Uterus (tissue), 4 donors: ENCODE measurements at places on chromosomes 12 and 14. TPM values are rescaled to one million over a fixed set of nuclear protein-coding genes. Genes with fewer than 3 reads are reported as not detected.

GRCh38 chr12:132182711-132183365 lies 38.6 kb downstream of the NOC4L start:
- H3K4me1 ChIP-seq, result no peaks in the 10 kb centered on the region
- no peak overlapping the region for H3K4me3 ChIP-seq
- H3K27me3 ChIP-seq, result peaks cover 10% of the 10 kb centered on the region
- DNase-seq, result no peak
- no peak overlapping the region for H3K27ac ChIP-seq

- H3K36me3 ChIP-seq, result no peaks in the 10 kb centered on the region
- H3K27me3 ChIP-seq, result no peaks in the 10 kb centered on the region
- H3K4me3 ChIP-seq, result no peak overlapping the region
These were observed 97.2 kb upstream of the SLC24A4 start for GRCh38 chr14:92225731-92226130.

DNA sequence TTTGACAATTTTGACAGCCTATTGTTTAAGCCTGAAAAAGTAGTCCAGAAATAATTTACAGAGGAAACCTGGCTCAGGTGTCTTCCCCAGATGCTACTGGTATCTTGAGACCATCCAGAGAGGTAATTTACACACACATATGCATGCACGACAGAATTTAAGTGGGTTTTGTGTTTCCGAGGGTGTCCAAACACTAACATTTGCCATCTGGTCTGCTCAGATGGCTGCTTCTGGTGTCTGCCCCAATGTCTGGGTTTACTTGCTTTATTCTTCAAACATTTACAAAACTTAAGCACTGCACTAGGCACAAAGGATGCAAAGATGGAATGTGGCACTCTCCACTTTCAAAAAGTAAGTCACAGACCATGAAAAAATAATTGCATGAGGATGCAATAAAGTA lies 226.6 kb upstream of the EGLN3 start:
- DNase-seq, result no peak
- H3K4me3 ChIP-seq, result no peak overlapping the region
- no peaks in the 10 kb centered on the region for H3K36me3 ChIP-seq
- no peaks in the 10 kb centered on the region for H3K27me3 ChIP-seq
- H3K27ac ChIP-seq, result no peak overlapping the region

DNA sequence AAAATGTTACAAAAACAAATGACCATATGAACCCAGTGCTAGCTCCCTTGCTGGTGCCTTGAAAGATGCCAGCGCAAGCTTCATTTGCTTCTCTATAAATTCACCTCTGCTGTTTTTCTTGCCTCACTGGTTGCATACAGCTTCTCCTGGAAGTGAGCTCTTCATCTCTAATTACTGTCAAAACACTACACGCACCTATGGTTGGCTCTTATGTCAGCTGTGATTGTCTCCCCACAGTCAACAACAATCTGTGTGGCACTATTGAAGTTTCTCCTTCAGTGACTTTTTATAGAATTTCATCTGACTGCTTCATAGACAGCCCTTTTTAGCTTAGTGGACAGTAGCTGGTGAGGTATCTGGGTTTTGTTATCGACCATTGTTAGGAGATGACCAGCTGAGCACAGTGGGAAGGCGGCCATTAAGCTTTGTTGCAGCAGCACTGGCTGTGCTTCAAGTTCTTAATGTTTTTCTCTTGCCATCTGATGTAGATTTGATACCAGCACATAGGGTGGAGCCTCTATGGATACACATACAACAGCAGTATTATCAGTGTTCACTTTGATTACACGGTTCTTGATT lies 131.8 kb downstream of the KITLG start:
- H3K36me3 ChIP-seq, result no peaks in the 10 kb centered on the region
- H3K27ac ChIP-seq, result no peak overlapping the region
- no peak overlapping the region for H3K4me3 ChIP-seq

GRCh38 chr12:92973614-92974013 lies 44.5 kb upstream of the EEA1 start:
- DNase-seq, result no peak
- no peak overlapping the region for H3K27ac ChIP-seq
- H3K27me3 ChIP-seq, result no peaks in the 10 kb centered on the region
- no peaks in the 10 kb centered on the region for H3K36me3 ChIP-seq

GRCh38 chr14:68819260-68819691 lies 26.4 kb upstream of the ZFP36L1 start:
- H3K27ac ChIP-seq, result peak overlapping the region; percentile 99

DNA sequence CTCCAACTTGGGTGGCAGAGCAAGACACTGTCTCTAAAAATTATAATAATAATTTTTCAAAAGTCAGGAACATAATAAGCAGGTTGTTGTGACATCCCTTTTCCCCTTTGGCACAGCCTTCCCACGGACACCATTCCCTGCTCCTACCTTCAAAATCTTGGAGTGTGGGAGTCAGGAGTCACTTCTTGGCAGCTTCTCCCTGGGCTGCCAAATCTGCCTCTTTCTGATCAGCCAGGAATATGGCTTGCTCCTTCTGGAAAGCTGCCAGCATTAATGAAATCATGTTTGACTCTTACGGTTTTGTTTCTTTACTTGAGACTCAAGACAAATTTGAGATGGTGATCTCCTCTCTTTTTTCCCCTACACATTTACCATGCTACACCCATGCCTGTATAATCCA lies 391.4 kb upstream of the SYT1 start:
- H3K36me3 ChIP-seq, result no peaks in the 10 kb centered on the region
- H3K27me3 ChIP-seq, result no peaks in the 10 kb centered on the region
- no peak overlapping the region for H3K4me3 ChIP-seq
- DNase-seq, result no peak
- H3K27ac ChIP-seq, result no peak overlapping the region
- H3K4me1 ChIP-seq, result no peaks in the 10 kb centered on the region

DNA sequence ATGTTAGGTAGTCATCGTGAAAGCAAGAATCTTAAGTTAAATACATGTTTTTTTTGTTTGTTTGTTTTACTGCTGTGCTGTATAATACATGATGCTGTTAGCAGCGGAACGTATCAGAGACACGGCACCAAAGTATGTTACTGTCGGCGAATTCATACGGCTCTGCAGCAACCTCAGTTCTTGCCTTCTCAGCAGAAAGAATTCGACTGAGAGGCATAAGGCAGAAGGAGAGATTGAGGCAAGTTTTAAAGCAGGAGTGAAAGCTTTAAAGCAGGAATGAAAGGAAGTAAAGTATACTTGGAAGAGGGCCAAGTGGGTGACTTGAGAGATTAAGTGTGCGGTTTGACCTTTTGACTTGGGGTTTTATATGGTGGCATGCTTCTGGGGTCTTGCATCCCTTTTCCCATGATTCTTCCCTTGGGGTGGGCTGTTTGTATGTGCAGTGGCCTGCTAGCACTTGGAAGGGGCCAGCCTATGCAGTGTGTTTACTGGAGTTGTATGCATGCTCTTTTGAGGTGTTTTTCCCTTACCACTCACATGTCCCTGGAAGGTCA lies 23.7 kb downstream of the LEMD3 start:
- no peak overlapping the region for H3K27ac ChIP-seq
- DNase-seq, result no peak
- no peaks in the 10 kb centered on the region for H3K27me3 ChIP-seq

GRCh38 chr12:51441583-51441982 lies 17.0 kb downstream of the SLC4A8 start:
- H3K27me3 ChIP-seq, result no peaks in the 10 kb centered on the region
- H3K4me3 ChIP-seq, result no peak overlapping the region
- H3K4me1 ChIP-seq, result no peaks in the 10 kb centered on the region
- no peaks in the 10 kb centered on the region for H3K36me3 ChIP-seq

GRCh38 chr12:120783197-120783596 lies 57.6 kb downstream of the ACADS start:
- no peak for DNase-seq
- no peaks in the 10 kb centered on the region for H3K27me3 ChIP-seq
- H3K4me3 ChIP-seq, result no peak overlapping the region
- H3K27ac ChIP-seq, result peak overlapping the region; percentile 30

The C3AR1 gene
- 4.7 TPM for total RNA-seq
